ENCODE measurements at places on chromosomes 3 and 15.

DNA sequence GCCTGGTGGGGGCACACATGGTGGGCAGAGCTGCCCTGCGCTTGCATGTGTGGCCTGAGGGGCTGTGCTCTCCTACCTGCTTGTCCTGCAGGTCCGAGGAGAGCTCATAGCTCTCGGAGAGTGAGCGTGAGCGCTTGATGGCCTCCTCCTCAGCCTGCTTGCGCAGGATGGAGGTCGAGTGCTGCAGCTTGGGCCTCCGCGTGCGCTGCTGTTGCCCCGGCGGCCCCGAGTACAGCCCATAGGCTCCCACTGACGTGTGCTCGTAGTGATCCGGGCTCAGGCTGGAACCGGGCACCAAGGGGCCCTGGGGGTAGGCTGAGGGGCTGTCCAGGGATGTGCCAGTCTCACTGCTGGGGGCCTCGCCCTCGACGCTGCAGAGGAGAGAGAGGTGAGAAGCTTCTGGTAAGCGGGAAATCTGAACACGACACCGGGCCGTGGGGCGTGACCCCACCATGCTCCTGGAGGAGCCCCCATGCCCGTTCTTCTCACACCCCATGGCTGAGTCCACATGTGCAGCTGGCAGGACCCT lies 100.2 kb upstream of the RPL32 start:
- no peak for DNase-seq

DNA sequence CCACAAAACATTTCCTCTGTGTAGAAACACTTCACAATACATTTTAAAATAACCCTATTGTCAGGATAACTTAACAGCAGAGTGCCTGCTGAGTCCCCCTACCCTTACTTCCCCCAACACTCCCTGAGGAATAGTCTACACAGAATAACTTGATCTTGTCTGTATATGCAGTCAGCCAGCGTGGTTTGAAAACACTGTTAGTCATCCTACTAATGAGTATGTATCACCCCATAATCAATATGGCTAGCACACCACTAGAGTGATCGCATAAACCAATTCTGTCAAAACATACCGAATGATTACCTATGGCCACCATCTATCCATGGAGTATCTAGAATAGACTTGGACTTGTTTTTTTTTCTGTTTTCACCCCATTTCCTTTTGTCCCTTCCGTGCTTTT lies 152.7 kb upstream of the NECTIN3 start:
- no peak for DNase-seq

DNA sequence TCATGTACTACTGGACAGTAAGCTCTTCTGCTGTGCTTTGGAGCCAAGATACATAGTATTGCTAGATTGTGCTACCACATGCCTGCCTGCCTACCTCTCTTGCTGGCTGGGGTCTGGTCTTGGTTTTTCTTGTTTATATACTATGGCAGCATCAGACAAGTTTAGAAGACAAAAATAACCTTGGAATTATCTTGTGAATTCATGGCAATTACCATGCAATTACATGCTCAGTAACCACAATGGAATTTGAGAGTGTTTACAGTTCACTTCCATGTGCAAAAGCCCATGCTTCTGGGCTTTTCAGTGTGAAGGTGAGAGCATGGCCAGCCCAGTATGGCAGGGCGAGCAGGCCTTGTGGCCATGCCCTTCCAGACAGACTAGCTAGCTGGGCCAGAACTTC lies 48.0 kb upstream of the C15orf61 start:
- no peak for DNase-seq

DNA sequence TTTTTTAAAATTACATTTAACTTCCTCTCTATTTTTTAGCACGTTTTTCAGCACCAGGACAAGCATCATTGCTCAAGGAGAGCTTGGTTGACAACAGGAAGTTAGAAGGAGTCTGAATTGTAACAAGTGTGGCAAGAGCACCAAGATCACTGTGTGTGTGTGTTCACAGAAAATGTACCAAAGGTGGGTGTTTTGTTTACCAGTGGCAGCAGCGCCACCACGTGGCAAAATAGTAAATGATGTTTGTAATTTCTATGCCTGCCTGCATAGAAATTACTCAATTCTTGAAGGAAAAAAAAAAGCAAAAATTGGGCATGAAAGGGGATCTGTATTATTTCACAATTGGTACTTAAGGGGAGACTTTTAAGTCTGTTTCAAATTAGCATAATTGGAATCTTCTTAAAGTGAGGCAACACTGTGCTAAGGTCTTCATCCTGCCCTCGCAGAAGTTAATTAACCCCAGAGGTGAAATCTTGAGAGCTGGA lies 7.4 kb upstream of the U2SURP start:
- peak; percentile 63 for DNase-seq

DNA sequence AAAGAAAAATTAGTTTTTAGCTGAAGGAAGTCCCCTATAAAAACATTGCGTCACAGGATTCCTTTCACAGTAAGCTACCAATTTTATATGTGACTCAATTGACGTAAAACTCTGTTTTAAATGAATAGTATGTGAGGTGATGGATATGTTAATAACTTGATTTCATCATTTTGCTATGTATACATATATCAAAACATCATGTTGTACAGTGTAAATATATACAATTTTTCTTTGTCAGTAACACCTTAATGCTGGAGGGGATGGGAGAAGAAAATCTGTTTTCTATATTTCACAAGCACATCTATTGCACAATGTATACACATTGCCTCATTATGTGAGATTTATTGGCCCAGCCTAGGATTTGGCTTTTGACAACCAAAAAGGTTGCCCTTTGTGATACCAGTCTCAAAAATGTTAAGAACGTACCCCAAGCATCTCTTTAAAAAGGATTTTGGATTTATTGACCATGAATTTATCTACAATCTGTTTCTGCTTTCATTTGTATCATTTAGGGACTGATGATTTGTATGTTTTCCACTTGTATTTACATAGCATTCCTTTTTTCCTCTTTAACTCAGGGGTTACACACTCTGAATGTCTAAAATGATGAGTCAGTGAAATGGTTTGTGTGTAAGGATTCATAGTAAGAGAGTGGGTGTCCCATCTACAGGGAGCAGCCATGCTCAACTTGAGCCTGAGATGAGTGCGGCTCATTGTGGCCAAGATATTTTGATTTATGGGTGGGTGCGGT lies 62.6 kb downstream of the CRTC3 start:
- DNase-seq = no peak

GRCh38 chr15:63244399-63244798 lies 33.0 kb upstream of the APH1B start:
- no peak for DNase-seq
